ENCODE measurements at places on chromosomes 5 and 9. TPM values are rescaled to one million over a fixed set of nuclear protein-coding genes. Genes with fewer than 3 reads are reported as not detected.

Gene ZNF658
- 2.3 TPM for total RNA-seq

Gene SPRY4
- total RNA-seq, result 0.14 TPM

Gene PIP5K1B
- total RNA-seq, result 0.85 TPM

Gene FBP2
- total RNA-seq, result not detected

Gene KIF12
- not detected for total RNA-seq

Measured in activated CD8-positive, alpha-beta memory T cell treated with anti-CD3 and anti-CD28 coated beads, Interleukin-2, amount 10 ng/mL, durations not matched to agents 7 days and 5 days (primary cell).